A549 treated with AZD2906 at 1 μM for 4 hours (cell line): ENCODE measurements at places on chromosomes 16 and 17. TPM values are rescaled to one million over a fixed set of nuclear protein-coding genes. Genes with fewer than 3 reads are reported as not detected.

Gene TNP2
- total RNA-seq = not detected in 5 replicates

Gene ITGAX
- 0.86 to 1.4 TPM (median 1.1 TPM) in 5 replicates for total RNA-seq

Gene RND2
- 0.13 to 0.27 TPM (median 0.14 TPM) in 5 replicates for total RNA-seq

Gene STH
- not detected in 5 replicates for total RNA-seq

Gene CHST4
- 0.06 to 0.13 TPM (median 0.13 TPM) in 3 of 5 replicates, not detected in the others for total RNA-seq

Gene LRRC36
- total RNA-seq = 0.06 to 0.08 TPM (median 0.07 TPM) in 4 of 5 replicates, not detected in the other

Gene HSD11B2
- total RNA-seq = 2.1 to 2.7 TPM (median 2.1 TPM) in 5 replicates

Gene FA2H
- 31.4 to 35.7 TPM (median 34.6 TPM) in 5 replicates for total RNA-seq

Gene SLC5A10
- 0.13 to 0.27 TPM (median 0.17 TPM) in 5 replicates for total RNA-seq

Gene KRTAP4-4
- not detected in 5 replicates for total RNA-seq
